ENCODE measurements at places on chromosomes 1 and 21.

GRCh38 chr1:114482585-114482984 lies 28.4 kb downstream of the TRIM33 start:
- no peak for DNase-seq

DNA sequence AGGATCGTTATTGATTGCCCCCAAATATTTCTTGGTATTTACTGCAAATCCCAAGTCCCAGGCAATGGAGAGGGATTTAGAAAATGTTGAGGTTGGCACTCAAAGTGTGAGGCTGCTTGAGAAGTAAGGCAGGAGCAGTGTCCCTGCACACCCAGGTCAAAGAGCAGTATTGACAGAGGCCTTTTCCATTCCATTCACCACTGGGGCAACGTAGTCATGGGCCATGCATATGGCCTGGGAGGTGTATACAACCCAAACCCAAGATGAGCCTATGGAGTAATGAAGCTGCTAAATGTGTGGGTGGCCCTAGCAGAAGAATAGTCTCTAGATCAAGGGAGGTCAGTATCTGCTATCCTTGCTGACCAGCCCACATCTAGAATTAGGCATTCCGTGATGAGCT lies 245.6 kb downstream of the FOXD2 start:
- no peak for DNase-seq

- DNase-seq = no peak
These were observed 255.3 kb downstream of the FOXD2 start for GRCh38 chr1:47693115-47693514.

DNA sequence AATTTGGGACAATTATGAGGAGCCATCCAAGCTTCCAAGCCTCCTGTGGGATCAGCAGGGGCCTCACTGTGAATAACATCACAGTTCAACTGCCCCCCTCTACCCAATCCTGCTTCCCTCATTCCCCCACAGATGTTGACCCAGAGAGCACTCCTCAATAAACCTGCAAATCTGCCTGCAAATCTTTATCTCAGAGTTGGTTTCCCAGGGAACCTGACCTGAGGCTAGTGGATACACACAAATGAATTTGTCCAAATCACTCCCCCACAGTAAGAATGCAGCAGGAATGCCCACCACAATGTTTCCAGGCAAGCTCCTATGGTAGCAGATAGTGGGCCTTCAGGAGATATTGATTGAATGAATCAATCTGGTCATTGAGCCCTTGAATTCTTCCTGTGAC lies 56.4 kb upstream of the HIVEP3 start:
- no peak for DNase-seq

GRCh38 chr1:203765029-203765837 lies at the start of gene LAX1:
LAX1 (plus strand) TSS chr1:203765183; CDS start chr1:203765566, 383 bp downstream.
- DNase-seq = no peak

GRCh38 chr21:45630876-45631275 lies 12.6 kb upstream of the PCBP3 start:
- no peak for DNase-seq
